Endothelial cell of umbilical vein (primary cell): ENCODE measurements at places on chromosomes 1 and 21. TPM values are rescaled to one million over a fixed set of nuclear protein-coding genes. Genes with fewer than 3 reads are reported as not detected.
A peak's percentile ranks its signal among the peaks of the same experiment; 100 is the strongest.

DNA sequence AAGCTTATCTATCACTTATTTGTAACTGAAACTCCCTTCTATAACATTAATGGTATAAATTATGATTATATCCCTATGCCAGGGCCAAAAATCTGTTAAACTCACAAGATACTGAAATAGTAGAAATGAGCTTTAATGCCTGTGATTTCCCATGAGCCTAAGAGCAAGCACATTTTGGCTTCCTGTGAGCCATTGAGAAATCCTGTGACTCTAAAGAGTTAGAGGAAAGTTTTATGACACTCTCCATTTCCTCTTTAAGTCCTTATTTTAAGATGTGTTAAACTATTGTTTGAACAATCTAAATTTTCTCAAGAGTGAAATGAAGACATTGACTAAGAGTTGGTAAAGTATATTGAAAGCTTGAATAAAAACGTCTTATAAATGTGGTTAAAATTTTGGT, 45.6 kb downstream of the SUCO start:
- no peak for DNase-seq
- H3K4me3 ChIP-seq: no peak overlapping the region
- H3K36me3 ChIP-seq: no peaks in the 10 kb centered on the region
- H3K4me1 ChIP-seq: peaks cover 14% of the 10 kb centered on the region
- no peak overlapping the region for H3K27ac ChIP-seq

- H3K4me3 ChIP-seq: peak overlapping the region; percentile 51
- peaks cover 41% of the 10 kb centered on the region for H3K4me1 ChIP-seq
- H3K27me3 ChIP-seq: no peaks in the 10 kb centered on the region
- no peak for DNase-seq
- H3K36me3 ChIP-seq: peaks cover 3% of the 10 kb centered on the region
- H3K27ac ChIP-seq: peak overlapping the region; percentile 89
Measured at GRCh38 chr1:150269451-150269850, 635 bp upstream of the APH1A start.

The CACHD1 gene
- polyA plus RNA-seq: 2.1 and 3.6 TPM in 2 replicates

GRCh38 chr21:38321568-38321967, 64.8 kb downstream of the KCNJ15 start:
- no peak for DNase-seq
- peaks cover 6% of the 10 kb centered on the region for H3K27me3 ChIP-seq
- no peaks in the 10 kb centered on the region for H3K4me1 ChIP-seq
- no peaks in the 10 kb centered on the region for H3K36me3 ChIP-seq
- H3K4me3 ChIP-seq: no peak overlapping the region

The APH1A gene
- 325 and 344 TPM in 2 replicates for polyA plus RNA-seq

DNA sequence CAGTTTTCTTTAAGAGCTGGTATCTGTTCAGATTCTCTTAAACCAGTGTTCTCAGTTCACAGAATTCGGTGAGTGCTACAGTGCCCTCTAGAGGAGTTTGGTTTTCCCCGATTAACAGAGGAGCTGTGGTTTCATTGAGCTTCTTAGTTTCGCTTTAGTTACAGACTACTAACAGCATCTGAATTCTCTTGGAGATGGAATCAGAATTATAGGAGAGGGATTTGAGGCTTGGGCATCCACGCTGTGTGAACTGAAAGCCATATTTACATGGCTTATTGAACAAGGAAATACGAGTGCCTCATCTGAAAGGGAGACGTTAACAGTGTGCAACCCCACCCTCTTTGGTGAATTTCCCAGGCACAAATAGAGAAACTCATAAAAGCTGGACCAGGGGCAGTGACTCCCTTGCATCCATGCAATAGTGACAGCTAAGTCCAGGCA, 202.0 kb downstream of the USH2A start:
- no peak overlapping the region for H3K27ac ChIP-seq
- no peaks in the 10 kb centered on the region for H3K27me3 ChIP-seq
- peak; percentile 20 for DNase-seq
- no peaks in the 10 kb centered on the region for H3K4me1 ChIP-seq
- H3K4me3 ChIP-seq: peak overlapping the region; percentile 18

DNA sequence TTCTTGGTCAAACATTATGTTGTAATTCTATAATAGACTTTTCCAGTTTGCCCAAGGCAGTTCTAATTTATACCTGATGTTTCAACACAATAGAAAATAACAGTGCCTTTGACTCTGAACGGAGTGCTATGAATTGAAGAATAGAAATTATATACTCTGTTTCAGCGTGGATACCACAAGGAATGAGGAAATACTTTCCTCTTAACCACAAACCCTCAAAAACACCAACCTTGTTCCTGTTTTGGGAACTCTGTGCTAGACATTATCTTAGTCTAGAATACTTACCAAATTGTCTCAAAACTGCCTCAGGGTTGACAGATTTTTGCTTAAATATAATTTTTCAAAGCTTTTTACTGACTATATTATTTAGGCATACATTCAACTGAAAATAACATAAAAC, 1629.3 kb downstream of the MRPL39 start:
- no peak for DNase-seq
- H3K4me3 ChIP-seq: no peak overlapping the region
- no peaks in the 10 kb centered on the region for H3K4me1 ChIP-seq
- no peaks in the 10 kb centered on the region for H3K27me3 ChIP-seq
- no peak overlapping the region for H3K27ac ChIP-seq
- no peaks in the 10 kb centered on the region for H3K36me3 ChIP-seq

The IGSF9 gene
- polyA plus RNA-seq: 0.10 and 0.15 TPM in 2 replicates

The LIN28A gene
- polyA plus RNA-seq: 0.10 and 0.11 TPM in 2 replicates

DNA sequence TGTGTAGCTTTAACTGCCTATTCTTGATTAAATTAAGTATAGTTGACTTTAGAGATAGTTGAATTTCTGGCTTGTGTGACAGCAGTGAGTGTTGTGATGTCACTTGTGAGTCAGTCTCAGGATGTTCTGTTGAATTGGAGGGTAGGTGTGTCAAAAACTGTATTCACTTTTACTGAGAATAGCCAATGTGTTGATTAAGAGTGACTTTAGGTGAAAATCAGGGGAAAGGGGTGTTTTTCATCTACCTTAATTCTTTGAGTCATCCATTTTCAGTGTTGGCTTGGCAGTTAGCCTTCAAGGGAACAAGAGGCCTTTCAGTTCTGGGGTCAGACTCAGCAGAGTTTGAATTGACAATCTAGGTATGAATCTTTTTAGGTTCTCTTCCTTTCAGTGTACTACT, 75.9 kb downstream of the CDC14A start:
- H3K27me3 ChIP-seq: no peaks in the 10 kb centered on the region
- H3K27ac ChIP-seq: no peak overlapping the region
- no peaks in the 10 kb centered on the region for H3K36me3 ChIP-seq
- H3K4me1 ChIP-seq: no peaks in the 10 kb centered on the region
- DNase-seq: no peak

DNA sequence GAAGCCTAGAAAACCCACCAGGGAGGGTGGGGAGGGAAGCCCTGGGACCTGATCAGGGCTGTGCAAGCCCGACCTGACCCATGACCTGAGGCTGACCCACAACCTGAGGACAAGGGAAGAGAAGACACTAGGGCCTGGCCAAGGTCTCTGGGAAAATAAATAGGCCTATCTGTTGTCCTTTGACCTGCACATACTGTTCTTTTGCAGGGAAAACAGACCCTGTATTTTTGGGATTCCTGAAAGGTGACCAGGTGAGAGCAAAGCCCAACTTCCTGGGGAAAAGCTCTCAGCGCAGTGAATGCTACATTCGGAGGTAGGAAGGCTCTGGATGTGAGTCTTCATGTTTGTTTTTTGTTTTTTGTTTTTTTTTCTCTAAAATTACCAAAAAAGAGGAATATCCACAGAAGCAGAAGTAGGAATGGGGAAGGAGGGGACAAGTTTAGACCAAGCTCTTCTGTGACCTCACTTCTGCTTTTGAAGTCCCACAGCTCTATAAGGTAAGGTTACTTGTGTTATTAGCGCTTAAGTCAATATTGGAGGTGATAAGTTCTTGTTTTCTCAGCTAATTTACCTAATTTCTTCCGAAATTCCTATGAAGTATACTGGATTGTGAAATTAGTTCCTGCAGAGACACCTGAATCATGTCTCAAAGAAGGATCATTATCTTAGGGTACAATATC, 26.2 kb upstream of the LYST start:
- no peak overlapping the region for H3K4me3 ChIP-seq
- H3K36me3 ChIP-seq: no peaks in the 10 kb centered on the region
- no peak overlapping the region for H3K27ac ChIP-seq
- no peaks in the 10 kb centered on the region for H3K27me3 ChIP-seq

The GBP7 gene
- not detected in 2 replicates for polyA plus RNA-seq

- no peaks in the 10 kb centered on the region for H3K4me1 ChIP-seq
- H3K4me3 ChIP-seq: no peak overlapping the region
- no peaks in the 10 kb centered on the region for H3K36me3 ChIP-seq
- H3K27me3 ChIP-seq: peaks cover 33% of the 10 kb centered on the region
- DNase-seq: no peak
- H3K27ac ChIP-seq: no peak overlapping the region
Measured at GRCh38 chr1:206143537-206144172, 26.5 kb upstream of the AVPR1B start.

DNA sequence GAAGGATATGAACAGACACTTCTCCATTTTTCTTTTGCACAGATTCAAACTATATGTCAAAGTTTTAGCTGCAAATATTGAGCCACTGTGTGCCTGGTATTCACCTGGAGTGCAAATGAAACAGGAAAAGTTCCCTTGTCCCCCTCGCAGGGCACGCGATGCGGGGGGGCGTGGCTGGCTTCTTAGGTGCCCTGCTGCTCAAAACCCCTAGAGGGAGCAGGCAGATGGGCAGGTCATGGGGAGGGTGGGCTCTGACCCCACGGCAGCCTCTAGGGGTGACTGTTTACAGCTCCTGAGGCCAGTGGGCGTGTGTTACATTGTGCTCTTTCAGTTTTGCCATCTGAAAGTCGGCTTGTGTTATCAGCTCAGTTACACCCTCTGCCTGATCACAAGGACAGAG, 931.2 kb upstream of the B3GALT2 start:
- H3K36me3 ChIP-seq: no peaks in the 10 kb centered on the region
- H3K27me3 ChIP-seq: no peaks in the 10 kb centered on the region
- DNase-seq: no peak
- no peaks in the 10 kb centered on the region for H3K4me1 ChIP-seq

GRCh38 chr1:205365945-205366463, 9.3 kb upstream of the KLHDC8A start:
- H3K4me1 ChIP-seq: no peaks in the 10 kb centered on the region
- no peak for DNase-seq
- H3K4me3 ChIP-seq: no peak overlapping the region
- H3K27me3 ChIP-seq: peaks cover 33% of the 10 kb centered on the region

DNA sequence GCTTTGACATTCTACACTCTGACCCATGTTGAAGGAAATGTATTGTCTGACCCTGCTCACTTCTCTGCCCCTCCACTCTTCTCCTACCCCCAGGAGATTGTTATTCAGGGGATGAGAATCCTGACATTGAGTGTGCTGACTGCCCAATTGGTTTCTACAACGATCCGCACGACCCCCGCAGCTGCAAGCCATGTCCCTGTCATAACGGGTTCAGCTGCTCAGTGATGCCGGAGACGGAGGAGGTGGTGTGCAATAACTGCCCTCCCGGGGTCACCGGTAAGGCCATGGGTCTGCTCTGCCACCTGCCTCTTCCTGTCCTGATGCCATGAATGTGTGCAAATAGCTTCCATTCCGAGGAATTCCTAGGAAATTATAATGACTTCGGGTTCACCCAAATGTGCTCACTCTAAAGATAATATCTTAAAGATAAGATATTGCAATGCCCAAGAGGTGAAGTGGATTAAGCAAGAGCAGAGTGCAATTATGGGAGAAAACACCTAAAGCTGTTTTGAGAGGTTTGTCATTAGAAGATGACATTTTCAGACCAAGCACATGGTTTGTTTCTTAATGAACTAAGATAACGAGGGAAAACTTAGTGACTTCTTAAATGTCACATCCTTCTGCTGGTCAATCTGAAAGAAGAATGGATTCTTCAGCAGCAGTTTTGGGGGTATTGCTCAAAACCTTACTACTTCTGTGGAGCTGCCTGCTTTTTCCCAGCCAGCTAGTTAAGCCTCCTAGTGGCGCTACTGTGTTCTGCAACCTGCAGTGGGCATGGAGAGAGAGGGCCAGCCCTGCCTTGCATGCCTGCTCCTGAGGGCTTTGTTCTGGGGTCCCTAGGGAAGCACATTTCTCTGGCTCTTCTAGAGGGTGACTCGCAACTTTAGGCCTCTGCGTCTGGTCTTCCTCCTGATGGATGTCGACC, 41.6 kb downstream of the LAMC2 start:
- no peak overlapping the region for H3K4me3 ChIP-seq
- no peaks in the 10 kb centered on the region for H3K36me3 ChIP-seq
- no peaks in the 10 kb centered on the region for H3K27me3 ChIP-seq
- peak; percentile 54 for DNase-seq
- no peak overlapping the region for H3K27ac ChIP-seq

The LPAR3 gene
- polyA plus RNA-seq: not detected in 2 replicates

GRCh38 chr1:24057171-24057570, 54.8 kb downstream of the MYOM3 start:
- H3K27ac ChIP-seq: no peak overlapping the region
- H3K4me1 ChIP-seq: no peaks in the 10 kb centered on the region
- peaks cover 2% of the 10 kb centered on the region for H3K27me3 ChIP-seq
- no peak for DNase-seq

GRCh38 chr1:153246018-153246417, 13.5 kb upstream of the LORICRIN start:
- no peaks in the 10 kb centered on the region for H3K4me1 ChIP-seq
- H3K4me3 ChIP-seq: no peak overlapping the region
- no peaks in the 10 kb centered on the region for H3K27me3 ChIP-seq

The KCNJ9 gene
- not detected in 2 replicates for polyA plus RNA-seq

GRCh38 chr1:235108185-235108593, 20.4 kb downstream of the TOMM20 start:
- H3K4me1 ChIP-seq: peaks cover 3% of the 10 kb centered on the region
- no peak overlapping the region for H3K27ac ChIP-seq
- no peaks in the 10 kb centered on the region for H3K27me3 ChIP-seq
- H3K36me3 ChIP-seq: peaks cover 19% of the 10 kb centered on the region
- H3K4me3 ChIP-seq: no peak overlapping the region

DNA sequence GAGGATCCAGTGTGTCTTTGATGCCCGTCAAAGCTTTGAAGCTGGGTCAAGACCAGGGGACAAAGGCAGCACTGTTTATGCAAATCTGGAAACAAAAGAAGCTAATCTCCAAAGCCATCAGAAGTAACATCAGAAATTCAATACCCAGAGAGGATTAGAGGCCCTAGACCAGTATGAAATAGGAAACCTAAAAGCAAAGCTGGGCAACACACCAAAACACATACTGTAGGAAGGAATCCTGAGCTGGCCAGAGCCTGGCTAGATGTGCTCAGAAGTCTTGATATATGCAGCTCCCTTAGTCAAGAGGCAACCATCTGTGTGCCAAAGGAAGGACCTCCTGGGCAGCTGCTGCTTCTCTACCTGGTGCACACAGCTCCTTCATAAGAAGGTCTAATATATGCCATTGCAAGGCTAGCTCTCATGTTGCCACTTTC, 12.3 kb downstream of the COLGALT2 start:
- H3K27me3 ChIP-seq: peaks cover 27% of the 10 kb centered on the region
- H3K4me3 ChIP-seq: no peak overlapping the region
- no peak overlapping the region for H3K27ac ChIP-seq
- H3K36me3 ChIP-seq: no peaks in the 10 kb centered on the region
- no peaks in the 10 kb centered on the region for H3K4me1 ChIP-seq

The TMPRSS15 gene
- not detected in 2 replicates for polyA plus RNA-seq
